Kasumi-1 (cell line): ENCODE measurements at places on chromosomes 11 and 22.

DNA sequence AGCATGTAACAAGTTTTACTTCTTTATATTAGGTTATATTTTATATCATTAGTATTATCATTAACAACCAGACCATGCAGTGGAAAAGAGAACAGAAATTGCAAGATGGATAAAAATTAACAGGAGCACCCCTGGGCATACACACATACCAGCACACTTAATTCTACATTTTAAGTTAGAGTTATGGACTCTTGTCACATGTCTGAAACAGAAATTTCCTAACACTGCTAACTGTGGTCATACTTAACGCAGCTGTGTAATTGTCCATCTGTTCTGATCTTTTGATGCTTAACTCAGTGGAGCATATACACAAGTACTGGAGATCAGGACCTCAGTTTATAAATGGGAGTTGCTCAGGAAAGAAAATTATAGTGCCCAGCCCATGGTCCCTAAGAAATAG is 358 bp downstream of the OR52H1 start:
- no peak for DNase-seq

DNA sequence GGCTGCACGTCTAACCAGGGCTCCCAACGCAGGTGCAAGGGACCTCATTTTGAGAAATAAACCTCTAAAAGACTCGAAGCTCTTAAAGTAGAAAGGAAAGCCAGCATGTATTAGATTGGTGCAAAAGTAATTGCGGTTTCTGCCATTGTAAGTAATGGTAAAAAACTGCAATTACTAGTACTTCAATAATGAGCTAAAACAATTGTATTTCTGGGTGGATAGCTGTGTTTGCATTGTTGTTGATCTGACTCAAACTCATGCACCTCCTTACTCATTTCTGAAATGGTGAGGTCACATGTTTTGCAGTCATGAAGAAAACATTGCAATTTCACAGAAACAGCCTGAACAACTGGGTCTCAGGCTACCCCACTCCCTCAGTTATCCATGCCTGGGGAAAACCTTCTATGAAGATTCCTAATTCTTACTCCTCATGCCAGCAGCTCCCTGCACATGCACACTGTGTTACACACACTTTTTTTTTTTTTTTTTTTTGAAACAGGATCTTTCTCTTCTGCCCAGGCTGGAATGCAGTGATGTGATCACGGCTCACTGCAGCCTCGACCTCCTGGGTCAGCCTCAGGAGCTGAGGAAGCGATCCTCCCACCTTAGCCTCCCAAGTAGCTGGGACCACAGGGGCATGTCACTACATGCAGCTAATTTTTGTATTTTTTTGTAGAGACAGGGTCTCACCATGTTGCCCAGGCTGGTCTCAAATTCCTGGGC is 24.6 kb downstream of the VWCE start:
- DNase-seq: no peak

DNA sequence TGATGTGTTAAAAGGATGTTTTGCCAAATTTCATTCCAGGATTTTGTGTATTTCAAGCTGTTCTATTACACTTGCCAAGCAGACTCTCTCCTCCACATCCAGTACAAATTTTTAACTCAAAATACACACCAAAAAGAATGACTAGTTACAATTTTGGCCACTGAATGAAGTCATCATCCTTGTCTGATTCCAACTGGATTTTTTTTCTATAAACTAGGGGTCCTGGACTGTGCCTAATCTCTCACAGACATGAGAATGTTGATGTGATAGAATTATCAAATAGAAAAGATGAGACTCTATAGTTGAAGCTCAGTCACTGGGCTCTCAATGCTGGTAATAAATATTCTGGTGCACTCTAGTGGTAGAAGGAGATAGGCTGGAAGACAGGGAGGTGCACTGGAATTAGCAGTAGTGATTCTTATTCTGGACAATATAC is 85.8 kb downstream of the FANCF start:
- peak; percentile 4 for DNase-seq

GRCh38 chr11:75654314-75654713 is 14.5 kb downstream of the MAP6 start:
- no peak for DNase-seq

- peak; percentile 27 for DNase-seq
These were observed 22.9 kb downstream of the AMBRA1 start for GRCh38 chr11:46570790-46571398.

DNA sequence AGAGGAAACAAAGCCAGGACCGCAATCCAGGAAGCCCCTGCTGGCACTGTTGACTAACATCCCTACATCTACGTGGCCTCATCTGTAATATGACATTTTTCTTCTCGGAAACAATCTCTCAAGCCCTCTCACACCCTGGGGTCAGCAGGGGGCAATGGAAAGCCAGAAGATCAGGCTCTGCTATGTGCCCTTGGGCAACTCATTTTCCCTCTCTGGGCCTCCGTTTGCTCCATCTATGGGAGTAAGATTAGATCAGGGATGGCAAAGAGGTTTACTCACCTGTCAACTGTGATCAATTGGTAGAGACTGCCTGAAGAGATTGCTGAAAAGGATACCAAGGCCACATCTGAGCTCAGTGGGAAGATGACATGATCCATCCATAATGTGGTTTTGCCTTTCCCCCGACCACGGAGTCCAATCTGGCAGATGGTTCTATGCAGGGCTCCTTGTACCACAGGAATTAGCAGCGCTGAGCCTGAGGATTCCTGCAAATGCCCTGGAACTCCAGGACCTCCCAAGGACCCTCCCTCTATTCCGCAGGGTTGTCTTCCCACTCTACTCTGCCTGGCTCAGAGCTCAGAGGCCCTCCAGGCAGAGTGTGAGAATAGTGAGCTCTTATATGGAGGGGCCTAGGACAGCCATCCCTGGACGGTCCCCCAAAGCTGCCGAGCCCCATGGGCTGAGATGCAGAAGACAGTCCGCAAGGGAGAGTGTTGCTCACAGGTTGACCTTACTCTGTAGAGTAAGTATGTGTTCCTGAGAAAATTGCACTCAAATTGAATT is 66.1 kb downstream of the CHST1 start:
- no peak for DNase-seq

GRCh38 chr11:124892750-124893454 is 4.8 kb downstream of the ROBO4 start:
- DNase-seq: peak; percentile 6

- DNase-seq: no peak
These were observed 14.4 kb upstream of the CDC42EP1 start for GRCh38 chr22:37545703-37546436.

GRCh38 chr22:36541831-36542411 is 13.0 kb upstream of the EIF3D start:
- no peak for DNase-seq

DNA sequence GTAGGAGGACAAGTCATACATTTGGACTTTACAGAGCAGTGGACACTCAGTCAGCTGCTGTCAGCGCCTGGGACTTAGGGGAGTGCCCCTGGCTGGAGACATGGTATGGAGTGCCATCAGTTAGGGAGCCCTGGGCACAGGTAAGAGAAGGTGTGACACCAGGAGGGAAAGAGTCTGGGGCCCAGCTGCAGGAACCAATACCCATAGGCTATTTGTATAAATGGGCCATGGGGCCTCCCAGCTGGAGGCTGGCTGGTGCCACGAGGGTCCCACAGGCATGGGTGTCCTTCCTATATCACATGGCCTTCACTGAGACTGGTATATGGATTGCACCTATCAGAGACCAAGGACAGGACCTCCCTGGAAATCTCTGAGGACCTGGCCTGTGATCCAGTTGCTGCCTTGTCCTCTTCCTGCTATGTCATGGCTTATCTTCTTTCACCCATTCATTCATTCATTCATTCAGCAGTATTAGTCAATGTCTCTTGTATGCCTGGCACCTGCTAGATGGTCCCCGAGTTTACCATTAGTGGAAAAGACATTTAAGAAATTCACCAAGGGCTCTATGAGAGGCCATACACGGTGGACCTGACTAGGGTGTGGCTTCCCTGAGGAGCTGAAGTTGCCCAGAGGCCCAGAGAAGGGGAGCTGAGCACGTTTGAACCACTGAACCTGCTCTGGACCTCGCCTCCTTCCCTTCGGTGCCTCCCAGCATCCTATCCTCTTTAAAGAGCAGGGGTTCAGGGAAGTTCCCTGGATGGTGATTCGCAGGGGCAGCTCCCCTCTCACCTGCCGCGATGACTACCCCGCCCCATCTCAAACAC is 850 bp upstream of the MIF start:
- DNase-seq: no peak

- no peak for DNase-seq
These were observed 46.6 kb downstream of the SLC1A2 start for GRCh38 chr11:35372565-35373283.

GRCh38 chr11:44226945-44227344 is 83.0 kb downstream of the ALX4 start:
- DNase-seq: no peak

GRCh38 chr11:46249938-46250744 is 27.3 kb upstream of the CREB3L1 start:
- DNase-seq: no peak

GRCh38 chr11:15104166-15104565 is 10.6 kb upstream of the INSC start:
- DNase-seq: no peak

- no peak for DNase-seq
These were observed 436.0 kb downstream of the RAB38 start for GRCh38 chr11:87739261-87739660.

- DNase-seq: peak; percentile 81
These were observed 9.3 kb downstream of the INS start for GRCh38 chr11:2151500-2152257.

GRCh38 chr11:78281511-78281910 is 92.8 kb downstream of the USP35 start:
- no peak for DNase-seq

- no peak for DNase-seq
These were observed at the start of gene JAML for GRCh38 chr11:118224511-118225188. JAML (minus strand) TSS chr11:118225011; CDS start chr11:118214866, 10,145 bp downstream.

- no peak for DNase-seq
These were observed 117.5 kb downstream of the WNT7B start for GRCh38 chr22:45859231-45860161.

DNA sequence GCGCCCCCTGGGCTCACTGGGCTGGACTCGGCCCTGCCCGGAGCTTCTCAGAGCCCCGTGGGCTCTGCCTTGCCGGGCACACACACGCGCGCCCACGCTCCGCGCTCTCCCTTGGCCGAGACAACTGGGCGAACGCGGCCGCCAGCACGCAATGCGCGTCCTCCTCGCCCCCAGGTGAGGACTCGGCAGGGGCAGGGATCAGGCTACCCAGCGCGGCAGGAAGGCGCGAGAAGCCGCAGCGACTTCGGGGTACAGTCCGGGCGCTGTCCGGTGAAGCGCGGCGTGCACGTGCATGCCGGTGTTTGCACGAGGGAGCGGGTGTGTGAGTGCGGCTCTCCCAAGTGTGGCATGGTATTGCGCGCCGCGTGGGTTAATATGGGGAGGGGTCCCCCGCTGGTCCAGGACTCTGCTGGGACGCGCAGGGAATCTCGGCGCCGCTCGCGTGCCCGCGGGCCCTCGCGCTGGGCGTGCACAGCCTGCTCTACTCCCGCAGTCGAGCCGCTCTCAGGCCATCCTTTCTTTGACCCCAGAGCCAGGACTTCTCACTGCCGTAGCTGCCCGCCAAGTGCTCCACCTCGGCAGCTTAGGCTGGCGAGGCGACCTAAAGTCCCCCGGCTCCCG is 5.4 kb downstream of the WNT7B start:
- DNase-seq: no peak

- DNase-seq: no peak
These were observed 67.3 kb upstream of the CDON start for GRCh38 chr11:126129727-126130671.

DNA sequence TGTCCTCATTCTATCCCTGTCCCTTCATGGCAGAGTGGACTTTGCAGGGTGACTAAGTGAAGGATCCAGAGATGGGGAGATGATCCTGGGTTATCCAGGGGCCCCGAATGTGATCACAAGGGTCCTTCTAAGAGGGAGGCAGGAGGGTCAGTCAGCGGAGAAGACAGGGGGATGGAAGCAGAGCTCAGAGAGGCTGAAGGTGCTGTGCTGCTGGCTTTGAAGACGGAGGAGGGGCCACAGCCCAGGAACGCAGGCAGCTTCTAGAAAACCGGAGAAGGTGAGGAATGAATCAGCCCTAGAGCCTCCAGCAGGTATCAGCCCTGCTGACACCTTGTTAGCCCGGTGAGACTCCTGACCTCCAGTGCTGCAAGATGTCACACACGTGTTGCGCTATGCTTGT is 63.7 kb downstream of the CDKN1C start:
- DNase-seq: no peak

DNA sequence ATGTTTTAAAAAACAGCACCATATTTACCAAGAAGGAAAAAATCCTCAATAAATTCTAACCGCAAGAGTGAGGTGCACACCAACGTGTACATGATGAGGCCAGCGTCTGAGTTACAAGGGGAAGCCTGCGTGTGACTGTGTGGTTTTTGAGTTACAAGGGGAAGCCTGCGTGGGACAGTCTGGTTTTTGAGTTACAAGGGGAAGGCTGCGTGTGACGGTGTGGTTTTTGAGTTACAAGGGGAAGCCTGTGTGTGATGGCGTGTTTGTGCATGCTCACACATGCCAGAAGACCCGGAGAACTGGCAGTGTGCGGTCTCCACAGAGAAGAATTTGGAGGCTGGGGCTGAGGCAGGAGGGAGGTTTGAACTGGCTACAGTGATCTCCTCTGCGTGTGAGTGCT is 1376.4 kb downstream of the TBC1D22A start:
- DNase-seq: no peak

- no peak for DNase-seq
These were observed 81.4 kb downstream of the PPP6R3 start for GRCh38 chr11:68541991-68542390.

GRCh38 chr22:39501644-39502108 is 414 bp upstream of the MIEF1 start:
- no peak for DNase-seq
